ENCODE measurements at places on chromosomes 11 and 22. TPM values are rescaled to one million over a fixed set of nuclear protein-coding genes. Genes with fewer than 3 reads are reported as not detected.
A peak's percentile ranks its signal among the peaks of the same experiment; 100 is the strongest.

Gene RPS13
- 1,349 TPM for total RNA-seq

- H3K4me1 ChIP-seq = peaks cover 37% of the 10 kb centered on the region
- H3K36me3 ChIP-seq = no peaks in the 10 kb centered on the region
- no peak overlapping the region for H3K27ac ChIP-seq
- H3K27me3 ChIP-seq = no peaks in the 10 kb centered on the region
- H3K4me3 ChIP-seq = no peak overlapping the region
Observed at GRCh38 chr22:33332538-33332937, 274.4 kb upstream of the SYN3 start.

DNA sequence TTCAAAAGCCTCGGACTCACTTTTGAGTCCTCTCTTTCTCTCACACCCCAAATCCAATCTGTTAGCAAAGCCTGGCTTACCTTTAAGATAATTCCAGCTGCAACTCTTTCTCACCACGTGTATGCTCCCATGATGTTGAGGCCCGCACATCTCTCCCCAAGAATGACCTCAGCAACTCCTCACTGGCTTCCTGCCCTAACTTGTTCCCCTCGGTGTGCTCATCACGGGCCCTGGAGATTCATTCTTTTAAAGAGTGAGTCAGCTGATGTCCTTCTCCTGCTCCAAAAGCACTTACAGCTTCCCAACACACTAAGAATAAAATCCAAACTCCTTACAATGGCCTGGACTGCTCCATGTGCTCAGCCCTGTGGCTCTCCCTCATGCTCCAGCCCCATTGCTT, 1041.3 kb downstream of the OPCML start:
- H3K27me3 ChIP-seq = no peaks in the 10 kb centered on the region
- no peaks in the 10 kb centered on the region for H3K36me3 ChIP-seq
- H3K27ac ChIP-seq = no peak overlapping the region
- no peaks in the 10 kb centered on the region for H3K4me1 ChIP-seq
- no peak for DNase-seq
- no peak overlapping the region for H3K4me3 ChIP-seq

DNA sequence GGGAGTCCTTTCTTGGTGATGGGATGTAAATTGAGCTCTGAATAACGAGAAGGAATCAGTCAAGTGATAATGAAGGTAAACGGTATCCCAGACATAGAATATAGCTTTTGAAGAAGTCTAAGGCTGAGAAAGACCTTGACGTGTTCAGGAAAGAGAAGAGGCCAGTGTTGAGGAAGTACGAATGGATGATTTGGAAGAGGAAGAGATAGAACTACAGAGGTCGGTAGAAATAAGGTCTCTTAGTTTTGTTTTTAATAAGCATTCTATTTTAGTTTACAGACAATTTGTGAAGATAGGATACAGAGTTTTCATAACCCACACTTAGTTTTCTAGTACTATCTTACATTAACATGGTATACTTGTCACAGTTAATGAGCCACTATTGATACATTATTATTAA, 1598.1 kb downstream of the FAM181B start:
- H3K27me3 ChIP-seq = no peaks in the 10 kb centered on the region
- H3K36me3 ChIP-seq = no peaks in the 10 kb centered on the region
- H3K27ac ChIP-seq = no peak overlapping the region
- H3K4me1 ChIP-seq = no peaks in the 10 kb centered on the region
- H3K4me3 ChIP-seq = no peak overlapping the region

DNA sequence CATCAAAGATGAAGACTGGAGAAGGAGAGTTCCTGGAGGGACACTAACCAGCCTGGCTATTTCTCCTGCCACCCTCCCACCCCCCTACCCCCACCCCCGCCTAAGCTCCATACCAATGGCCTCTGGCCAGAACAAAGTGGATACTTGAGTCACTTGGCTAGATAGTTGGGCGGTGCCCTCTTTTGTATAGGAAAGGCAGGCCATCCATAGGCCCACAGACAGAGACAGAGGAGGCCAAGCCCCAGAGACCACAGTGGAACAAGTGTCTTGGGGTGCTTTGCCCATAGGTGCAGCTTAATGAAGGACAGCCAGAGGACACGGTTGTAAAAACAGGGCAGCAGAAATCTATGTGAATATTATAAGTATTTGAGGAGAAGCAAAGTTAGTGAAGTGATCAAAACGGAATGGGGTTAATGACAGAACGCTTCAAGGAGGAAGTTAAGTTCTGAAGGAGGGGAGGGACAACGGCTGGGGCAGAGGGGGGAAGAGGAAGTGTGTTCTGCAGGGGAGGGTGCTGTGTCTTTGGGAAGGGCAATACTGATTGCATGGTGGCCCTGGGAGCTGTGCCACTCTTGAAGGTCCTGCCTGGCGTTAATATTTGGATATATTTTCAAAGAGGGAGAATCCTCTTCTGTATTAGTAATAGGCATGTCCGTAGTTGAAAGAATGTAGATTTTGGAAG, 32.7 kb downstream of the FLI1 start:
- H3K27me3 ChIP-seq = no peaks in the 10 kb centered on the region
- H3K4me1 ChIP-seq = no peaks in the 10 kb centered on the region
- H3K36me3 ChIP-seq = no peaks in the 10 kb centered on the region
- no peak overlapping the region for H3K27ac ChIP-seq

- DNase-seq = peak; percentile 54
- H3K27ac ChIP-seq = no peak overlapping the region
- H3K36me3 ChIP-seq = no peaks in the 10 kb centered on the region
- H3K4me1 ChIP-seq = no peaks in the 10 kb centered on the region
Observed at GRCh38 chr11:111977146-111978027, 40.2 kb downstream of the DIXDC1 start.

DNA sequence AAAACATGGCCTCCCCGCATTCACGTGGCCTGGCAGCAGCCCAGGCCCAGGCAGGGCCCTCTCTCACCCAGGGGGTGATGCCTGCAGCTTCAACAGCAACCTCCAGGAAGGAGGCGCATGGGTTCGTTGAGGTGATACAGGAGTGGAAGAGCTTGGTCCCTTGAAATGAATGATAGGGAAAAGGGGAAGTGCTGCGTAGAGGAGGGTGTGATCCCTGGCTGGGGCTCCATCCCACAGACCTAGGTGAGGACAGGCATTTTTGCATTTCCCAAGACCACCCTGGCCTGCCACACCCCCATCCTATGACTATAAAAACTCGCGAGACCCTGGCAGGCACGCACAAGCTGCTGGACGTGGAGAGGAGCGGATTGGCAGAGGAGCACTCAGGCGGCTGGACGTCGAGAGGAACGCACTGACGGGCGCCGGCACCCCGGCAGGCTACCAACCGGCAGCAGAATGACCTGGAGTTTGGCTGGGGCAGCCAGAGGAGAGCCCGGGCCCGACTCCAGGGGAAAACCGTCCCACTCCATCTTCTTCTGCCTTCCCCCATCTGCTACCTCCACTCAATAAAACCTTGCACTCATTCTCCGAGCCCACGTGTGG, 32.6 kb downstream of the RTN4R start:
- H3K4me3 ChIP-seq = no peak overlapping the region
- H3K36me3 ChIP-seq = no peaks in the 10 kb centered on the region
- no peaks in the 10 kb centered on the region for H3K4me1 ChIP-seq
- no peak for DNase-seq

DNA sequence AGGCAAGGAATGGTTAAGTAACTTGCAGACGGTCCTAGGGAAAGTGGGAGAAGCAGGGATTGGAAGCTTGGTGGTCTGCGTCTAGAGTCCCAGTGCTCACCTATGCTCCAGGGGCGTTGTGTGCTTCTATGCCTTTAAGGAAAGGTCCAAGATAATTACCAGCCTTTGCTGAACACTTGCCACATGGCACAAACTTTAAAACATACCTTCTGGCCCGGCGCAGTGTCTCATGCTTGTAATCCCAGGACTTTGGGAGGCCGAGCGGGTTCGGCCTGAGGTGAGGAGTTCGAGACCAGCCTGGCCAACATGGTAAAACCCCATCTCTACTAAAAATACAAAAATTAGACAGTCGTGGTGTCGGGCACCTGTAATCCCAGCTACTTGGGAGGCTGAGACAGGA, 2.3 kb downstream of the POLDIP3 start:
- H3K4me3 ChIP-seq = no peak overlapping the region
- peak overlapping the region; percentile 100 for H3K27ac ChIP-seq
- H3K4me1 ChIP-seq = peaks cover 5% of the 10 kb centered on the region

DNA sequence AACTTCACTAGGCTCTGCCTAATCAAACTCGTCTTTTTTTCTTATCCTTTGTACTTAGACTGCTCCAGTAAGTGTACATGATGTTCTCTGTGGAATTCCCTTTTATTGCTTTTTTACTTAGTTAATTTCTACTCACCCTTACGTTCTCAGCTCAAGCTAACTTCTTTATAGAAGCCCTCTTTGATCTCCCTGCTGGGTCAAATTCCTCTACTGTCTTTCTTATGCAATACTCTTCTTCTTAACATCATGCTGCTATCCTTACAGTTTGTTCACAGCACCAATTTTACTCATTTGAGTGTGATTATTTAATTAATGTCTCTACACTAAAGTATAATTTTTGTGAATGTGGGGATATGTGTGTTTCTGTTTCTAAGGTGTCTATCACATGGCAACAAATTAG, 498.3 kb downstream of the CNTN5 start:
- H3K4me1 ChIP-seq = no peaks in the 10 kb centered on the region
- no peak for DNase-seq
- no peaks in the 10 kb centered on the region for H3K36me3 ChIP-seq

Gene RHOD
- 17.1 TPM for total RNA-seq

DNA sequence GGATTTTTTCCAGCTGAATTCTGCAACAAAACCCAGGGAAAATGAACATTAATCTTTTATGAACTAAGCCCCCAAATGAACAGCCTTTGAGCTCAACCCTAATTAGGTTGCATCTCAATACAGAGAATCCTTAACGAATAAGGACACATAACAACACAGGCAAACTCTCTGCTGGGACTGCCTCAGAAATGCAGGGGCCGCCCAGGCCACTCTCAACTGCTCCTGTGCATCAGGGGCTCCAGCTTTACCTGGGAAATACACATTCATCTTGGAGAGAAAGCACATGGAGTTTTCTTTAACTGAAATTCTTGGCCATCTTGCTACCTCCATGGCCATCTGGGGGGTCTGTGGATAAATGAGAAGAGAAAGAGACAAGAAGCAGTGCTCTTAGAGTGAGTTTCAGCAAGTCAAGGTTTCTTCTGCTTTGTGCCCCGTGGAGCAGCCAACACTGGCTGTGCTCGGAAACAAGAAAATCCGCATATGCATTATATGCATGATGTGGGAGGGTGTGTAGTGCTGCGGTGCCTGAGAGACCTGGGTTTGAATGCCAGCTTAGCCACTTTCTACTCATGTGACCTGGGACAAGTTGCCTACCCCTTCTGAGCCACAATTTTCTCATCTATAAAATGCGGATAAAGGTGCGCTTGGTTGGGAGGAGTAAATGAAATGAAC, 81.9 kb upstream of the RCN1 start:
- no peaks in the 10 kb centered on the region for H3K27me3 ChIP-seq
- no peak overlapping the region for H3K27ac ChIP-seq
- no peaks in the 10 kb centered on the region for H3K4me1 ChIP-seq
- H3K36me3 ChIP-seq = no peaks in the 10 kb centered on the region

- no peak overlapping the region for H3K4me3 ChIP-seq
- no peaks in the 10 kb centered on the region for H3K27me3 ChIP-seq
- H3K36me3 ChIP-seq = no peaks in the 10 kb centered on the region
- no peak overlapping the region for H3K27ac ChIP-seq
Observed at GRCh38 chr11:44998051-44998450, 47.4 kb upstream of the TP53I11 start.

Gene HEPHL1
- not detected for total RNA-seq

DNA sequence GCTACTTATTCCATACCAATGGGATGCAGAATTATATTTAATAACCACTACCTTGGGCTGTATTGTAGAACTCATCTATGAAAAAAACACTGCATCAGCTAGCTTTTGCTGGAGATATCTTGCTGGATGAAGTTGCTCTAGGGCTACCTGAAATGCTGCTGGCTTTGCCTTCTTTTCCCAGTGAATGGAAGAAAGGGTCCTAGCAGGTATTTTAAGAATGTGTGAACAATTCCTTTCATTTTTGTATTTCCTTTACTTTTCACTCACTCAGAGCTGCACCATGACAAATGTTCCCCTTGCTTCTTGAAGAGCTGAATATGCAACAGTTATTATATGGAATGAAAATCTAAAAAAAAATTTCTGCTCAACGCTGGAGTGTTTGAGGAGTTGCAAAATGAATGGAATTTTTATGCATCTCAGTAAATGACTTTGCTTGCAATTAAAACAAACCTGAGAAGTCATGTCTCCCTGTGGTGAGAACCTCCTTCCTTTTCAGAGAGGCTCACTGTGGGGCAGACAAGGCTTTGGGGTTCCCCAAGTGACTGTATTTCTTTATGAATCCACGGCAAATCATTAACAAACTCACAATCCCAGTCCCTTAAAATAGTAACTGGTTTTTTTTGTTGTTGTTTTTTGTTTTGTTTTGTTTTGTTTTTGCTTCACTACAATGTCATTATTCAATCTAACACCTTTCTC, 566.8 kb upstream of the KIRREL3 start:
- no peak for DNase-seq
- H3K4me3 ChIP-seq = no peak overlapping the region
- H3K27ac ChIP-seq = no peak overlapping the region
- no peaks in the 10 kb centered on the region for H3K4me1 ChIP-seq

- H3K4me1 ChIP-seq = no peaks in the 10 kb centered on the region
- H3K4me3 ChIP-seq = no peak overlapping the region
- no peak for DNase-seq
- H3K27me3 ChIP-seq = no peaks in the 10 kb centered on the region
- H3K36me3 ChIP-seq = peaks cover 2% of the 10 kb centered on the region
- H3K27ac ChIP-seq = no peak overlapping the region
Observed at GRCh38 chr11:88324562-88325345, 12.8 kb downstream of the CTSC start.

Gene PGR
- not detected for total RNA-seq

GRCh38 chr11:13098063-13098462, 88.9 kb downstream of the RASSF10 start:
- H3K27ac ChIP-seq = no peak overlapping the region
- no peaks in the 10 kb centered on the region for H3K27me3 ChIP-seq
- DNase-seq = no peak

DNA sequence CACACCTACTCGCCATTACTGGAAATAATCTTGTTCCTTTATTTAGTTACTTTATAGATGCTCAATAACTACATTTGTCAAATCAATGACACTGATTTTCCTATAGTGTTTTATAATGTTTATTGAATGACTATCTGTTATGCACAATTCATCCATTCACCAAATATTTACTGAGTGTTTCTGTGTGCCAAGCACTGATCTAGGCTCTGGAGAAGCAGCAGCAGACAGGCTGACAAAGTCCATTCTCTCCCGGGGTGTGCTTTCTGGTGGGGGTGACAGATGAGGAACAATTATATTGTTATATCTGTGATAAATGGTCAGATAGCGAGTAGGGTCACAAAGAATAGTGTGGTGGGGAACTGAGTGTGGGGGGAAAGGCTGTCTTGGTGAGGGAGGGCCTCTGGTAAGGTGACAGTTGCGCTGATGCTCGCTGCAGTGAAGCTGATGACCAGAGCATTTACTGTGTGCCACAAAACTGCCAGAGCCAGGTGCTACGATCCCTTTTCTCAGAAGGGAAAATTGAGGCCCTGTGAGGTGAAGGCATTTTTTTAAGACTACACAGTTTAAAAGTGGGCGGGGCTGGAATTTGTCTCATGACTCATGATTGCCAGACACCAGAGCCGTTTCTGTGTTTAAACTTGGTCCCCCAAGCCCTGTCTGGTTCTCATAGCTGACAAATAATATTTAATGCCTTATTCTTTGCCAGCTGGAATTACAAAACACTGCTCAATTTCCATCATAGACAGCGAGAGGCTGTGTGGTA, 10.2 kb downstream of the PACS1 start:
- peak overlapping the region; percentile 27 for H3K27ac ChIP-seq
- H3K4me3 ChIP-seq = no peak overlapping the region
- H3K4me1 ChIP-seq = peaks cover 57% of the 10 kb centered on the region
- DNase-seq = no peak

Gene TIGD3
- total RNA-seq = 3.2 TPM

- no peak for DNase-seq
- no peak overlapping the region for H3K27ac ChIP-seq
Observed at GRCh38 chr11:14454861-14455632, 44.6 kb downstream of the COPB1 start.

All from Caco-2 (cell line).